ENCODE measurements at places on chromosomes 1 and 21. TPM values are rescaled to one million over a fixed set of nuclear protein-coding genes. Genes with fewer than 3 reads are reported as not detected.

Gene PGLYRP4
- not detected for total RNA-seq

Gene KLF17
- not detected for total RNA-seq

Gene AMIGO1
- total RNA-seq, result 8.3 TPM

Gene PTGFRN
- 73.0 TPM for total RNA-seq

Gene DYNLT5
- total RNA-seq, result 1.6 TPM

Gene DNTTIP2
- 60.0 TPM for total RNA-seq

Gene SDC3
- 23.0 TPM for total RNA-seq

Gene PTGFR
- 6.3 TPM for total RNA-seq

Gene ATP1A2
- total RNA-seq, result 3.0 TPM

Gene GABRD
- 0.40 TPM for total RNA-seq

Gene RGS13
- total RNA-seq, result 0.17 TPM

Gene OR2T2
- 0.10 TPM for total RNA-seq

Gene BMP8B
- 0.47 TPM for total RNA-seq

Gene HJV
- total RNA-seq, result not detected

Data from ovary (tissue), 10 donors.